ENCODE measurements at places on chromosomes 6 and 20. TPM values are rescaled to one million over a fixed set of nuclear protein-coding genes. Genes with fewer than 3 reads are reported as not detected.

The WFDC10B gene
- total RNA-seq = not detected

The RAET1G gene
- 1.3 TPM for total RNA-seq

The FHL5 gene
- total RNA-seq = not detected

The BFSP1 gene
- 2.9 TPM for total RNA-seq

The RSPO4 gene
- not detected for total RNA-seq

The DUSP22 gene
- total RNA-seq = 14.7 TPM

The RBM24 gene
- total RNA-seq = 32.4 TPM

DNA sequence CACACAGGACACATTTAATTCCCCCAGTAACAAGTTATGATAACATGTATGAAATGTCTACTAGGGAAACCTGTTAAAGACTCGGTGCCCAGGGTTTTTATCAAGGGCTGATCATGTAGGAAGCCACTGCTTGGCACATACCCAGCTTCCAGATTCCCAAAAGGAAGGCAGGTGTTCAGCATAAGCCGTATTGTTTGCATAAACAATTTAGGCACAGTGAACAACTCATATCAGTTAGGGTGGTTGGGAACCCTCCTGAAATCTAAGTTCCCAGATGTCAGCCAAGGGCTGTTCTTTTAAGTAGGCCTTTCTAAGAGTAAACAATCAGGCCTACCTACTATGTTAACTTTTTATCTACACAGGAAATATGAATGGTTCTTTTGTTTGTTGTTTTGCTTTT lies 74.1 kb downstream of the ASXL1 start:
- DNase-seq = no peak

DNA sequence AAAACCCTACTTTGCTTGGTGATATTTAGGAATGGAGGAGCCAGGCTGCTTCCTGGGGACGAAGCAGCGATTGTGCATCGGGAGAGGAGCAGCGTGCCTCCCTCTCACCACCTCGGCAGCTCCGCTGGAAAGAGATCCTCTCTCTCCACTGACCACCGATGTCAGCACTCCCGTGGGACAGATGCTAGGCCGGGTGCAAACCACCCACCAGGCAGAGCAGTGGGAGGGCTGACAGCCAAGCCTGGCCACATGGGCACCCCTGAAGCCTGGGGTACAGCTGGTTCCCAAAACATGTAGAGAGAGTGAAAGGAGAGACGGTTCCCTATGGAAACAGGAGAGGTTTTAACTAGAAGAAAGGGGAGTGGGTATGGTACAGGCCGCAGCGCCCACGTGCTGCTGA lies 220.0 kb downstream of the ANKRD60 start:
- DNase-seq = no peak

DNA sequence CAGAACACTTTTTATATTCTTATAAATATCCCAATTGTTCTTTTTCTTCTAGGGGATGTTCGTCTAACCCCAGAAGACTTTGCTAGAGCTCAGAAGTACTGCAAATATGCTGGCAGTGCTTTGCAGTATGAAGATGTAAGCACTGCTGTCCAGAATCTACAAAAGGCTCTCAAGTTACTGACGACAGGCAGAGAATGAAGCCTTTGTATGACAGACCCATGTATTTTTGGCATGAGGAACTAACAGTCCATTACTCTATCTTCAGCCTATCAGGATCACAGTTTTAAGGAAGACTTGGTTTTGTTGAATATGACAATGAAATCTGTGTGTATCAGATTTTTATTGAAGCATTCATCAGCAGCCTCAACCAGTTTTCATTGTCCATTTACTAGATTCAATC lies 71.4 kb downstream of the VTA1 start:
- DNase-seq = no peak

GRCh38 chr6:138559143-138559542 lies 59.8 kb upstream of the NHSL1 start:
- DNase-seq = no peak

GRCh38 chr6:149895833-149896271 lies 2.1 kb downstream of the RAET1E start:
- peak; percentile 41 for DNase-seq

DNA sequence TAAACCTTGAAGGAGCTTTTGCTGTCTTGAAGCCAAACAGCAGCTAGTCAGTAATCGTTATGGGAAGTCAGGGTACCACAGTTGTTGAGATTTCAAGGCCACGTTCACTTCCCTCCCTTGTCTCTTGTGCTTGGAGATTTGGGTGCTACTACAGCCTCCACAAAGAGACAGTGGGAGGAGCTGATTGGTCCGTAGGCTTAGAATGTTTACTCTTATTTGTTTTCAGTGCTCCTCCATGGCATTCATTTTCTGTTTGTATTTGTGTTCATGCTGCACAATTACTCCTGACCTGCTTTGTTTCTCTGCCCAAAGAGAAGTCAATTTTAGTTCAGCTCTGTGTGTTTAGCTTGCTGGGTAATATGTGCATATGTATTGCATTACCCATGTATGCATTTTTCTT lies 147.7 kb downstream of the PRL start:
- DNase-seq = no peak

GRCh38 chr20:45965169-45966002 lies 6.6 kb downstream of the ZNF335 start:
- DNase-seq = no peak

DNA sequence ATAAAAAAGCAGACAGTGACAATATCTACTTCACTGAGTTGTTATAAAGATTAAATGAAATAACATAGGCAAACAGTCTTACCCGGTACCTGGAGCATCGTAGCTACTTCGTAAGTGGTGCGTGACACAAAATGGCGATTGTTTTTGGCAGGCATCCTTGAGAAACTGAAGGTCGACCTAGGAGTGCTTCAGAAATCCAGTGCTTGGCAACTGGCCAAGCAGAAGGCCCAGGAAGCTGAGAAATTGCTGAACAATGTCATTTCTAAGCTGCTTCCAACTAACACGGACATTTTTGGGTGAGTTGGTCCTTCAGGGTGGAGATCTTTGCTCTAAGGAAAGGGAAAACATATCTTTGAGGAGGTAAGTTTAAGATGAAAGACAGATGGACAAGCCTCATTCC lies 4.8 kb downstream of the BPIFA2 start:
- no peak for DNase-seq

DNA sequence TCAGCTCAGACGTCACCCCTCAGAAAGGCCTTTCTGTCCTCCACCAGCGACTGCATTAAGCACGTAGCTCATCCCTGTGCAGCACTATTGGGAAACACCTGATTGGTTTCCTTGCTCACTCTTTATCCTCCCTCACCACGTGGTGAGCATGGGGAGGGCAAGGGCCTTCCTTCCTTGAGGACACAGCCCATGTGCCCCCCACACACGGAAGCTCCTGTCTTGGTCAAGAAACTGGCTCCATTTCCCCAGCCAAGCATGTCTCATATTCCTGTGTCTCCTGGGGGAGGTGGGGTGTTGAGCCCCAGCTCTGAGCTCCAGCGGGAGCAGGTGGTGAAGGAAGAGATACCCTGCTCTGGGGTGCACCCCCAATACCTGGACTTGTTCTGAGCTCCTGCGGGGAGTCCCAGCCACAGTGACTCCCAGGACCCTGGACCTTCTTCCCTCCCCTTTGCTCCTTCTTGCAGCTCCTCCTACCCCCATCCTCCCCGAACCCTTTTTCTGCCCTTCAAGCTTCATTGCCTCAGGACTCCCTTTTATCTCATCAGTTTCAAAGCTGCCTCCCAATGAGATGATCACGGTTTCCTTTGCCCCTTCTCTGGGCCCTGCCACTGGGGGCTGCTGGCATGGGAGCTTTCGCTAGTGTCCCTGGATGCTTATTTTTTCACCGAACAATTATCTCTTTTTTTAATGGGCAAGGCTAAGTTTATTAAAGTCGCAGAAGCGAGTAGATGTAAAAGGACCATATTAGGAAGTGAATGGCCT lies 230.1 kb downstream of the TFAP2C start:
- DNase-seq = no peak

- DNase-seq = no peak
Observed at GRCh38 chr20:47670913-47671312, 114.4 kb downstream of the SULF2 start.

- no peak for DNase-seq
Observed at GRCh38 chr6:117553142-117553541, 49.2 kb downstream of the GOPC start.

DNA sequence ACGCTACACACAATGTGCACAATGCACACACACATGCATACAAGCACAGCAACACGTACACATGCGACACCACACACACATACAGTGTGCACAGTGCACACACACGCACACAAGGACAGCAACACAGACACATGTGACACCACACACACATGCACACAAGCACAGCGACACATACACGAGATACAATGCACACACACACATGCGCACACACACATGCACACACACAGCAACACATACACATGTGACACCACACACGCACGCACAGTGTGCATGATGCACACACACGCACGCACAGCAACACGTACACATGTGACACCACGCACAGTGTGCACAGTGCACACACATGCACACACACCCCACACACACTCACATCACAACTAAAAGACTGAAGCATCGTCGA lies 327.3 kb downstream of the THBS2 start:
- DNase-seq = no peak

DNA sequence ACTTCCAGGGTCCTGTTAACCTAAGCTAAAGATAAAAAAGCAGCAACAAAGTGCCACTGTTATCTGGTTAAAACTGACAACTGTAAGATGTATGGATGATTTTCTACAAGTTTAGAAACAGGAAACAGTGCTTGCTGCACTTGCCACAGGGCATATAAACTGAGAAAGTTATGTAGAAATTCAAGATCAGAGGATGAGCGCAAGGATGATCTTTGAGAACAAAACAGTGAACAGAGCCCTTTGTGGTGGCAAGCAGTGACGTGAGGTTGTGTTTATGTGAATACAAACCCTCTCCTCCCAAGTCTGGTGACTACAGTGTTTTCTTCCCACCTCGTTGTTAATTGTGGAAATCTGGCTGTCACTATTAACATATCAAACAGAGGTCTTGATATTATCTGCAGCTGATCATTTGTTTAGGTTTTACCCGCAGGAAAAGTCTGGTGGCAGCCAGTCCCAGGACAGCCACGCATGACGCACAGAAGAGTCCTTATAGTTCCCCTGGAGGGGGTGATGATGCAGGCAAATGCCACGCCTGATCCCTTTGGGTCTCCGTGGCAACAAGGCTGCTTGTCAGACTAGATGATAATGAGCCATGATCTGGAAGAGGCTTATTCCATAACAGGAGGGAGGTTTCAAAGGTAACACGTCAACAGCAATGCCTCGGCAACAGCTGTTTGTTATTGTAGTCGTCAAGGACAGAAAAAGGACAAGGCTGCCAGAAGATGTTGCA lies 43.1 kb upstream of the TNFAIP3 start:
- DNase-seq = peak; percentile 89

- no peak for DNase-seq
Observed at GRCh38 chr20:671252-672030, 4.2 kb downstream of the SCRT2 start.

GRCh38 chr6:14671261-14671681 lies 553.7 kb downstream of the CD83 start:
- peak; percentile 59 for DNase-seq

DNA sequence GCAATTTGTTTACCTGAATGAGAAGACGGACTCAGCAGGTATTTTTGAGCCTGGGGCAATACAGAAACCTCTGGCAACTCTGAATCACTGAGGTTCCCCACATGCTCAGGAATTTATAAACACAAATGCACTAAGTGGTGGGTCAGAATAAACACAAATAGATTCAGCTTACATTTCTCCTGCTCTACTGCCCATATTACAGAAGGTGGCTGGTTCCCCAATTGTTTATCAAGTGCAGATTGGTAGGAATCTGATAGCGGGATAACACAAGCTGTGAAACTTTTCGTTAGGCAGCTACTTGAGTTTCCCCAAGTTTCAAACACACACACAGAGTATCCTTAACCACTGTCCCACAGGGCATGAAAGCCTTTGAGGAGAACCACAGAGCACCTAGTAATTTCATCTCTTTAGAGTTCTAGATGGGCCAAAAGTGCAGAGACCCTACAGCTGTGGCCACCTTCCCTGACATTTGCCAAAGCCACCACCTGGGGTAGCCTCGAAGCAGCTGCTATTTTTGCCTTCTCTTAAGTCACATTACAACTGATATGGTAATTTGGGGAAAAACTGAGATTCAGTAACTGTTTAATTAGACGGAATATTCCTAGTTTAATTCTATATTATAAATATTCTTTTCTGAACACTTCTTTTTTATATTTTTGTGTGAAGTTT lies 204.2 kb upstream of the PTCHD4 start:
- DNase-seq = no peak

DNA sequence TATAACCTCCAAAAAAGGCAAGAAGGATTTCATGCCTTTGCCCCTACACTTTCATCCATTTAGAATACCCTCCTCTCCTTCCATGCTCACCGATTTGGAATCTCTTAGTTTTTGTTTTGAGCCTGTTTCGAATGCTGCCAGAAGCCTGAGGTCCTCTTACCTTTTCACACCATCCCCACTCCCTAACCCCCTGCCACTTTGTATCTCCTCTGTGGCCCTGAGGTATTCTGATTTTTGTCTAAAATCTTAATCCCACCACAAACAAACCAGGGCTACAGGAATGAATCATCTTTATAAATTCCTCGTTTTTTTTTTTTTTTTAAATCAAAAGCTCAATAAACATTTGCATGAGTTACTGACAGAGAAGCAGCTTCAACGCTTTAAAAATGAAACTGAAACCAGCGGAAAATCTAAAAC lies 1.6 kb upstream of the RPS12 start:
- DNase-seq = peak; percentile 64

DNA sequence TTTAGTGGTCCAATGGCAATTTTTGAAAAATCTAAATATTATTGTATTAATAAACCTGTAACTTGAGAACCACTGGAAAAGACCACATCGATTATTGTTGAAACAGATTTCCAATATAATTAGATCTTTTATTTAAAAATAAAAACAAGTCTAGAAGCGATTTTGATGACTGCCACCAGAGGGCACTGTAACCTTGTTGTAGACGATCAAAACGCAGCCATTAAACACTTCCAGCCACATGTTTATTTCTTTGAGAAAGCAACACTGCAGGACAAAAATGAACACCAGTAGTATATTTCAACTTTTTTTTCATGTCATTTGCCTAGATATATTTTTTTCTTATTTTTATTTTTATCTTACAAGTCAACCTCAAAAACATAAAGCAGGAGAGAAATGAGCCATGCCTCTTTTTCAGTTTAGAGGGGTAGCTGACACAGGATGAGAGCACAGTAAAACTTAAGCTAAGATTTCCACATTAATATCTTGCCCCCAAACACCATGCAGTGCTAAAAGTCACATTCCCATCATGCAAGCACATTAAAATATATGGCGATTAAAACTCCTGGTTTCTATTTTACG lies 115.4 kb downstream of the OPRM1 start:
- peak; percentile 84 for DNase-seq

DNA sequence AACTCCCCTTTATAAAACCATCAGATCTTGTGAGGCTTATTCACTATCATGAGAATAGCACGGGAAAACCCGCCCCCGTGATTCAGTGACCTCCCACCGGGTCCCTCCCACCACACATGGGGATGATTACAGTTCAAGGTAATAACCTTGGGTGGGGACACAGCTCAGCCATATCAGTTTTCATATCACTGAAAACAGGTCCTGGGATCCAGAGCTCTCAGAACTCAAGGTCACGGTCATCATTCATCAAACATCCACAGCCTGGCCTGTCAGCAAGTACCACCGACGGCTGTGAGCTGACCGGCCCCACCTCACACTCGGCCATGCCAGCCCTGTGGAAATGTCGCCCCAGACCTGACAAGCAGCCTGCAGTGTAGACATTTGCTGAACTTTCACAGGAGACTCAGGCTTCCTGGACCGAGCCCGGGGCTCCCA lies 14.1 kb upstream of the FRMD1 start:
- DNase-seq = no peak

GRCh38 chr6:31711233-31711632 lies 3.9 kb upstream of the LY6G6D start:
- DNase-seq = no peak

- peak; percentile 13 for DNase-seq
Observed at GRCh38 chr6:80357674-80358073, 251.2 kb downstream of the BCKDHB start.

- DNase-seq = no peak
Observed at GRCh38 chr6:107114926-107115694, at the start of gene BEND3. Gene BEND3, minus strand, starts transcription at chr6:107115515. Its CDS starts 16,230 bp downstream, at chr6:107099285.

All from fibroblast of villous mesenchyme (primary cell).